ENCODE measurements at places on chromosomes 3 and 15.

DNA sequence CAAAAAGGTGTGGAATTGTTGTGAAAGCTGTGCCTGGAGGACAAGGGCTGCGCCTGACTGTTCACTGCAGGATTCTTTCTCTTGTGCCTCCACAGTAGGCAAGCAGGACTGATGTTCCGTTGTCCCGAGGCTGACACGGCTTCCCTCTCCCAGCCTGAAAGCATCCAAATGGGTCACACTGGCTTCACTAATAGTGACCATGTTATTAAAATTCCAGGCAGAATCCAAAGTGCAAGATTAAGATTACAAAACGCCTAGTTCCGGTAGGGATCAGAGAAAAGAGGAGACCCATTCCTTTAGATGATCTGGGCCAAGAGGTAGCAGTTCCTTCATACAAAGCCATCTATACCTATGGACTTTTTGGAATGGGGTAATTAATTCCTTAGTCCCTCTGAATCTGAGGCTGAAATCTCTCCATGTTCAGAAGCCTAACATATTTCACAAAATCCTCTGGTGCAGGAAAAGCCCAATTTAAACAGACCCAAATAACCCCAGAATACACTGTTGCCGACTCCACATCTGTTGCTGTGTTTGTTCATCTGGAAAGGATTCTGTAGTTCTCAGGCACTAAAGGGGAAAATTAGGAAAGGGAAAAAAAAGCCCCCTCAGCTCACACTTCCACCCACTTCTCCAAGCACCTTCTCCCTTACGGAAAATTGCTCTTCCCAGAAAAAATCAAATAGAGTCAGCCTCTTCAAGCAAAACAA, 145.9 kb downstream of the RORA start:
- no peak for DNase-seq

DNA sequence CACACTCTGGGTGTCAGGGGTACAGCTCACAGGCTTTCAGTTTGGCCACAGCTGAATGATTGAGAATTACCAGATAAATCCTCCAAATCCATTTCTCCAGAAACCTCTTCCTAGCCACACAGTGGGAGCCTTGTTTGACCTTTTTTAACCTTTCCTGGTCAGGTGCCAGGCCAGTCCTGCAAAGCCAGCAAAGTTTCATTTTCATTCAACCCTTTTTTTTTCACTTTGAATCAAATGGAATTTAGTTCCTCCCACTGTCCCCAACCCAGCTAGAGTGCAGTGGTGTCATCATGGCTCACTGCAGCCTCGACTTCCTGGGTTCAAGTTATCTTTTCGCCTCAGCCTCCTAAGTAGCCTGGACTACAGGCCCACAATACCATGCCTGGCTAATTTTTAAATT, 67.8 kb downstream of the NSUN3 start:
- no peak for DNase-seq

DNA sequence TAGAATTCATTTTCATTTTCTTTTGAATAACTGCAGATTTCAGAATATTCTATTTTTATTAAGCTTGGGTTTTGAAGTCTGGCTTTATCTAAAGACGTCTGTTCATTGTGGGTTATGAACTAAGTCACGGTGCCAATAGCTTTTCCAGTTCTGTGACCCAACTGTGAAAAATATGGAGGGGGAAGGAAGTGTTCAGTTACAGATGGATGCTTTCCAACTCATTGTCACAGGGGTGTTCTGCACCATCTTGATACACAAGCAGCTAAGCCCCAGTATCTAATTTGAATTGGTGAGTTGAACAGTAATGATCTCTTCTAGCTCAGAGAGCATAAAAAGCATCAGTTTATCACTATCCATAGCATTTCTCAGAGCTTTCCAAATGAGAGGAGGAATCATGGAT, 710.6 kb downstream of the EDEM1 start:
- no peak for DNase-seq

DNA sequence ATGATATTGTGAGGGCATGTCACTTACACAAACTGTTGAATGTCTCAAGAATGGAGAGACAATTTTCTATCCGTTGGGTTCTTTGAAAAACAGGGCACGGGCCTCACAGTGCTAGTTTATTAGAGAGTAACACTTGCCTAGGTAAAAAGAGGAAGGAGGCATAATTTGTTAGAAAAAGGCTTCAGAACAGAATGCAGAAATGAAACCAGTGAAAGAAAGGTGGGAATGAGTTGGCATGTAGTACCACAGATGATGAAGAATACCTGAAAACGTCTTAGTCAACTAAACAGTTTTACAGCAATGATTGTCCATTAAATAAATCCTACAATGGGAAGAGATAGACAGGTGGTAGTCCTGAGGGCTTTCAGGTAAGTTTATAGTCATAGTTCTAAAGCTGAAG, 1399.7 kb upstream of the CADM2 start:
- no peak for DNase-seq

DNA sequence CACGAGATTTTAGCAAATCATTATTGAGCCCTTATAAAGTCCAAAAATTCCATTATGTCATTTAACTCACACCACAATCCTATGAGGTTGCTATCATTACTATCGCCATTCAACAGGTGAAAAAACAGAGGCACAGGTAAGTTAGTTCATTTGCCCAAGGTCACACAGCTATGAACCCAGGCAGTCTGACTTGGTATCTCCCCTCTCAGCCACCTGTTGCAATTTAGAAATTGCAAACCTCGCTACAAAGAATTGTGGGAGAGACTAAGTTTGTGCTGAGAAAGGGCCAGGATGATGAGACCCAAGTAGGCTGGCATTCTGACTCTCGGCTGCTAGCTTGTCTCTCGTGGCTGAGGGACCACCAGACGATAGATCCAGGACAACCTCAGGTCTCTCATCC, 57.7 kb downstream of the LMCD1 start:
- DNase-seq = no peak

GRCh38 chr3:88000853-88001252, 58.0 kb downstream of the CGGBP1 start:
- no peak for DNase-seq

GRCh38 chr15:40151499-40151898, 9.4 kb upstream of the BUB1B start:
- no peak for DNase-seq

GRCh38 chr15:86300390-86301125, 220.9 kb downstream of the AGBL1 start:
- no peak for DNase-seq

DNA sequence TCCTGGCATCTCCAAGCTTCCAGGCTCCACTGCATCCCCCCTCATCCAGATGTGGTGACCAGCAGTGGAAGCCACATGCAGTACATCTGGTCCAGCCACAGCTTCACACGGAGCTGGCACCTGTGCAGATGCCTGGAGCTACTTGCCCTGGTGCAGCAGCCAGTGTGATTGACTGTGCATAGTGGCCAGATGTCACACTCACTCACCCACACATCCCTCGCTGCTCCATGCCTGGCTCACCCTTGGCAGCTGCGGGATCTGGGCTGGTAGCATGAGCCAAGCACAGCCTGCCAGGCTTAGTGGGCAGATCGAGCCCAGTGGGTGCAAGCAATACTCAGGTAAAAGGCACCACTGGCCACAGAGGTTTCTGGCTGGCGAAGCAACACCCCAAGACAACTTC, 398.0 kb upstream of the CNTN4 start:
- DNase-seq = no peak

GRCh38 chr15:86916671-86917360, 837.1 kb downstream of the AGBL1 start:
- DNase-seq = no peak

GRCh38 chr15:92075764-92076163, 222.3 kb downstream of the SLCO3A1 start:
- no peak for DNase-seq

- peak; percentile 37 for DNase-seq
Observed at GRCh38 chr3:122964811-122965210, 62.8 kb downstream of the SEMA5B start.

- no peak for DNase-seq
Observed at GRCh38 chr3:126730376-126730775, 26.3 kb downstream of the CHCHD6 start.

DNA sequence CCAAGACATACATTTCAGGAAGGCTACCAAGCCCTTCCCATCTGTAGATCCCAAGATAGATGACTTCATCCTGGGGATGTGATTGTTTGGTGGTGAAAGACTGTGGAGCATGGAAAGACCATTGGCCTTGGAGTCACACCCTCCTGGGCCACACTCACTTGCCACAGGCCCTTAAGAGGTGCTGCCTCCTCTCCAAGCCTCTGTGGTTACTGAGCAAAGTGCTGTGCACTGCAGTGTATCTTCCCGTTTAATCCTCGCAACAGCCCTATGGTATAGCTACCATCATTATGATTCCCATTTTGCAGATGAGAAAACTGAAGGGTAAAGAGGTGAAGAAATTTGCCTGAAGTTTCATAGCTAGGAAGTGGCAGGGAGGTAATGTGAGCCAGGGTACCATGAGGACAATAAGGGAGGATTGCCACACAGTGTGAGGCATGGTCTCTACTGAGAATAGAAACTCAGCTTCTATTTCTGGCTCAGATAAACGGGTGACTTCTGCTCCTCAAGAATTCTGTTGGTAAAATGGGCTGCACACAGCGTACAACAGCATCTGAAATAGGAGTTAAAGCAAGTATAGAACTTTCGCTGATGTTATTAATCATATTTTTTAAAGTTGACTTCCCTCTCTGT, 23.9 kb upstream of the RHO start:
- no peak for DNase-seq

DNA sequence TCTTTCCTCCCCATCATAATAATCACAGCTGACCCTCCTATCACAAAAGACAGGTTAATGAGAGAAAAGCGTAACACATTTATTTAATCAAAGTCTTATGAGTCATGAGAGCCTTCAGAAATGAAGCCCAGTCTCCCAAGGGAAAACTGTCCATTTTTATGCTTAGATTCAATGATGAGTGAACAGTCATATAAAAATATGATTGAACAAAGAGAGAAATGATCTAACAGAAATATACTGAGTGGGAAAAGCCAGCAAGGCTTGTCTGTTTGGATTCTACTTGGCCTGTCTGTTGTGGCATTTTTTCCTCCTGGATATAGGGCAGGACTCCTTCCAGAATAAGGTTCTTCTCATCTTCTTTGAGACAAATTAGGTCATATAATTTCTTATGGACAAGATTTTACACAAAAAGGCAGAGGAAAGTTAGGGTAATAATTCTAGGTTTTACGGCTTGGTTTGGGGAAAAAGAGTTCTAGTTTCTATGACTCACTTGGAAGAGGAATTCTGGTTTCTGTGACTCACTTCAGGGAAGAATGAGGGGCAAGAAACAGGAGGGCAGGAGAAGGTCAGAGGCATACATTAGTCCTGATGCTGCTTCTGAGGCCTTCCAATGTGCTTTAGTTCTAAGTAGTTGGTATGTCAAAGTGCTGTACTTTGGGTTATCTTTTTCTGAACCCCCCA, 534.2 kb downstream of the ZIC1 start:
- no peak for DNase-seq

GRCh38 chr3:123907720-123908119, 23.6 kb upstream of the MYLK start:
- DNase-seq = no peak

GRCh38 chr15:98724048-98724447, 75.7 kb downstream of the IGF1R start:
- DNase-seq = no peak

DNA sequence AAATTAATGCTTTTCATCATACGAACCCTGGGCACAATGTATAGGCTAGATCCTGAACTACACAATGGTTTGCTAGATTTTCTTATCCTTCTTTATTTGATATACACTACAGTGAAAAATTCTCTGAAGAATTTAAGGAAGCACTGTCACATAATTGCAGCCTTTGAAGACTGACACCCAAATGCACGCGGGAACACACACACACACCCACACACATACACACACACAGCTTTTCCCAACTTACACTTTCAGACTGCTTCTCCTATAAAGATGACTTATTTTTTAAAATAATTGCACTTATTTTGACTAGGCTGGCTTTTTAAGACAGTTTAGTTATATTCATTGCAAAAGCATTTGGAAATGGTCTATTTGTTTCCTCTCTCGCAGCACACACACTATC, 70.0 kb upstream of the LRRN1 start:
- no peak for DNase-seq

- DNase-seq = no peak
Observed at GRCh38 chr3:178583963-178584575, 47.8 kb downstream of the KCNMB2 start.

DNA sequence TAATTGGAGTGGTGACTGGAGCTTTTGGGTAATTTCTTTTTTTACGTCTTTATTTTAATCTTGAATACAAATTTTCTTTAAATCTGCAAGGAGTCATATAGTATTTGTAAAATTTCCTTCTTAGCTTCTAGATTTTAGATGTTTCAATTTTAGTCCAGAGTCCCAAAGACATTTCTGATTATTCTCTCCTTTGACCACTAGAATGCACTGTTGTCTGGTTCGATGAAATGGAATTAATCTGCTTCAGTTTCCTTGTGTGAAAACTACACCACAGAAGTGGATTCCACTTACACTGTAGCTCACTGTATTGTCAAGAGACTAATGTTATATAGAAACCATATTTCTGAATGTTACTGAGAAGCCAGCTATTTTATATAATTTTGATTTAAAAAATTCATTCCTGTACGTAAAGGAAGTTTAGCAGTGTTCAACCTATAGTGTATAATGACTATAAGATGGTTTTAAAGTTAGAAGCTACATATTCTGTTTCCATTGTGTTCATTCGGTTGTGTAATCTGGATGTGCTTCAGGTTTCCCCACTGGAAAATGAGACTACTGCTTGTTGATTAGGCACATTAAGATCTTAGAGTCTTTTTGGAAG, 6.1 kb downstream of the GRAMD1C start:
- peak; percentile 61 for DNase-seq

DNA sequence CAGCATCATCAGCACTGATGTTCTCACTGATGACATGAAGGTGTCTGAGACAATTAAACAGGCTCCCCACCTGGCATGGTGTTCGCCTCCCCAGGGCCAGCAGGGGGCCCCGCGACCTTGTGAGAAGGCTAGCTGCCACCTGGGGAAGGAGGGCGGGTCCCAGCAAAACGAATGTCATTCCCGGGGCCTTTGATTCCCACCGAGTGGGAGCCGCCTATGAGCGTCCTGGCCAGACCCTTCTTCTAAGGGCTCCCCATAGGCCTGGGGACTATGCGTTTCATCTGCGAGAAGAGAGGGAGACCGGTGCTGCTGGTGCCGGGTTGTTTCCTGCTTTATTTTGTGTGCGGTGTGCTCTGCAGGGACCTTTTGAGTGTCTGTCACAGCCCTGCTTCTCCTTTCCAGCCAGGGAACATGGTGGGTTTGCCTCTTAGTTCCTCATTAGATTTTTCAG, 20.5 kb upstream of the MINDY4B start:
- peak; percentile 42 for DNase-seq

DNA sequence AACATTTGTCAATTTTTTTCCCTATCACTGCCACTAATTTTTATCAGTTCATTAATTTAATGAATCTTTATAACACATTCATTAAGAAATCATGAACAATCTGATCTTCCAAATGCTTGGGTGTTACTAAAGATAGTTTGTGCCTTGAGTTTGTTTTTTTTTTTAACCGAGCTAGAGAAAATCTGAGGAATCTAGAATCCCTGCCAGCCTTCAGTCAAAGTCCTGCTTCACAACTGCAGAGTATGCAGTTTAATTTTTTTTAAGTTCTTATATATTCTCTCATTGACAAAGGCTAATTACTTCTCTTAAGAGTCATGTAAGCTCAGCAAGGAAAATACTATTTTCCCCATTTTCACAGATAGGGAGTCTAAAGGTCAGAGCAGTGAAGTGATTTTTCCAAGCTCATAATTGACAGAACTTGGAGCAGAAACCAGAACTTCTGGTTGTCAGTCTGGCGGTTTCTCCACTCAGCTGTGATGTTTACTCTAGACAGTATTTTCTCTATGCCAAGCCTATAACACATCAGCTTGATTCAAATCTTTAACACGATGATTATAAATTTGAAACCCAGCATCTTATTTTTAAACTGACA, 55.7 kb downstream of the TNIK start:
- no peak for DNase-seq
